ENCODE measurements at places on chromosomes 3 and 15.

GRCh38 chr3:147157631-147158030 lies 248.7 kb downstream of the ZIC4 start:
- DNase-seq: no peak

GRCh38 chr15:84955089-84955848 lies 26.4 kb upstream of the PDE8A start:
- DNase-seq: peak; percentile 32

DNA sequence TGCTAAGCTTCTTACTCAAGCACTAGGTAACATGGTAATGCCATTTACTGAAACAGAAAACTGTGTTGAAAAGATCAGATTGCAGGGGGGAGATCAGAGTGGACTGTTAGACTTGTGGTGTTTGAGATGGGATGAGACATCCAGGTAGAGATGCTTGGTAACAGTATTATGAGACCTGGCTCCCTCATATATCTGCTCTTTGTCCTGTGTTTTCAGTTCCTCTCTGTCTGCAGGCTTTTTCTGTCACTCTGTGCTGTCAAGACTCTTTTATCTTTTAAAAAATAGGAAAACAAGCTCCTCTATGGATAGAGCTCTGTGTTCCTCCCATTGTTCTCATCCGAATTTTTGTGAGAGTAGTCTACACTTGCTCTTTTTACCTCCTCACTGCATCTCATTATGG lies 48.1 kb downstream of the CALML4 start:
- DNase-seq: no peak

GRCh38 chr3:24410860-24411259 lies 83.8 kb downstream of the THRB start:
- DNase-seq: no peak

GRCh38 chr3:41176596-41176995 lies 22.7 kb upstream of the CTNNB1 start:
- no peak for DNase-seq

DNA sequence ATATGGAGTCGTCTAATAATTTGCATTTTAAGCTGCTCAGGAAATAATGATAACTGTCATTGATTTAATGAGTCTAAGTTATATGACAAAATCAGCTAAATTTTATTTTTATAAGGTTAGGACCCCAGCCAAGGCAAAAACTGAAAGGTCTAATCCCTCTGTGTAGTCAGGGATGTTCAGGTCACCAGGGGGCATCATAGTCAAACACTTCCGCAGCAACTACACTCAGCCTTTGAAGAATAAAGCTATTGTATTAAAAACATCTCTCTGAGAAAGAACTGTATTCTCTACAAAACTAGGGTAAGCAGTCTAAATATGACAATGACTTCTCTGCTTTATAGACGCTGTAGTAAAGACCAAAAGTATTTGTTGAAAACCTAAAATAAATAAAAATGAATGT lies 15.0 kb downstream of the INTS14 start:
- peak; percentile 24 for DNase-seq

DNA sequence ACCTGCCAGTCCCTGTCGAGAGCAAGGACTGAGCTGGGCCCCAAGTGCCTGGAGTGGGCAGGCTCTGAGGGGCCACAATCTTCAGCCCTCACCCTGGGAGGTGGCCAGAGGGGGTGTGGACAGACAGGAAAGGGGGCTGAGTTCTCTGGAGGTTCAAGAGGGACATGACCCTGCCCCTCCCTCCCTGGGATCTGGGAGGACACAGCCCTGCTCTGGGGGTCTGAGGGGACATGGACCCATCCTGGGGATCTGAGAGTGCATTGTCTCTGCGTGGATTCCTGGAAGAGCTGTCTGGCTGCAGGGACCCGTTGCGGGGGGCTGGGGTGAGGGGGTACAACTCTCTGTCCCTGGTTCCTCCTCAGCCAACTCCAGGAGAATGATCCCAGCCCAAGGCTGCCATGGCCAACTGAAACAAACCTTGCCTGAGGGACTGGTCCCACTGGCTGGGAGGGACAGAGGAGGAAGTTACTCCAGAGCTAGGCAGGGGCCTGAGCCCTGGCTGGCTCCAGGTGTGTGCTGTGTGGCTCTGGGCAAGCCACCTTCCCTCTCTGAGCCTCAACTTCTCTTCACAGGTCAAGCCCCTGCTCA lies 29.0 kb downstream of the PTH1R start:
- DNase-seq: no peak
